ENCODE measurements at places on chromosomes 5 and 9. TPM values are rescaled to one million over a fixed set of nuclear protein-coding genes. Genes with fewer than 3 reads are reported as not detected.

GRCh38 chr9:3585606-3586005 is 59.8 kb upstream of the RFX3 start:
- no peaks in the 10 kb centered on the region for H3K4me1 ChIP-seq
- no peaks in the 10 kb centered on the region for H3K27me3 ChIP-seq
- DNase-seq = no peak
- no peak overlapping the region for H3K4me3 ChIP-seq

DNA sequence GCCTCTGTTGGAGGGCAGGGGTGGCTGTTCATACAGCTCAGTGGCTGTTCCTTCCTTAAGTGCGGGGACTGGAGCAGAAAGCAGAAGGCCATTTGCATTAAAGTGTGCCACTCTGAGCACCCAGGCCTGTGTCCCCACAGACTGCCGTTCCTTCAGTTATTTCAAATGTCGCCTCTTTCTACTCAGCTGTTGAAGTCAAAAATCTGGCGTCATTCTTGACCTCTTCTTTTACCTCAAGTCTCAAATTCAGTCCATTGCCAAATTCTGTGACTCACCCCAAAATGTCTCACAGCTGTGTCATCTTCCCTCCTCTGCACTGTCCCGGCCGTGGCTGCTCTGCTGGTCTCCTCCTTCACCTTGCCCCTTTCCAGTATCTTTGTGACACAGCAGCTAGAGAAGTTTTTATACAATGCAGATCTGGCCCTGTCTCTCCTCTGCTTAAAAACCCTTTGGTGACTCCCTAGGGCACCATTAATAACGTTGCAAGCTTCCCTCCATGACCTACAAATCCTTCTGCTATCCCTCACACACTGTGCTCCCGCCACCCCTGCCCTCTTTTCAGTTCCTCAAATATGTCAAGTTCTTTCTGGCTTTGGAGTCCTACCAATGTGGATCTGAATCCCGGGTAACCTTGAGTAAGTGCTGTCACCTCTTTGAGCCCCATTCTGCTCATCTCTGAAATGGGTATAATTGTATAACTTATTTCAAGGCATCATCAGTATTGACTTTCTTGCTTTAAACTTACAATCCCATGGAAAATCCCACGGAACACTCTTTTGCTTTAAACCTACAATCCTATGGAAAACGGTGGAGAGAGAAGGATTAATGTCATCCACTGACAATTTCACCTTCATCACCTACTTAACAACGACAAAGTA is 98.3 kb upstream of the BOD1 start:
- no peaks in the 10 kb centered on the region for H3K4me1 ChIP-seq
- DNase-seq = no peak
- H3K36me3 ChIP-seq = no peaks in the 10 kb centered on the region
- H3K27me3 ChIP-seq = no peaks in the 10 kb centered on the region

DNA sequence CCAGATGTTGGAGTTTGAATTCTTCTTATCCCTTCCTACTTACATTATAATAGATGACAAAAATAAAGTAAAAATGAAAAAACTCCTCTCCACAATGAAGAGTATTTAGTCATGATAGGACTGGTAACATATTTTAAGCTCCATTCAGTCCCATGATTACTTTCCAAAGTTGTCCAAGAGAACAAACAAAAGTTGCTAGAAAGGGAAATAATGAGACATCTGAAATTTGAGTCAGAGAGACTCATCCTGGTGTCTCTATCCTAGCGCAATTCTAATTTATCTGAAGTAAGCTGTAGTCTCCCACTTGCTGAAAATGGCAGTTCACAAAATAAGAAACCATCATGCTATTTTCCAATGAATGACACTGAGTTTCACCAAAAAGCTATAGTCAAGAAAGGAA is 152.2 kb downstream of the BNC2 start:
- no peaks in the 10 kb centered on the region for H3K36me3 ChIP-seq
- no peak overlapping the region for H3K4me3 ChIP-seq
- no peaks in the 10 kb centered on the region for H3K27me3 ChIP-seq
- H3K4me1 ChIP-seq = peaks cover 3% of the 10 kb centered on the region
- no peak overlapping the region for H3K27ac ChIP-seq
- no peak for DNase-seq

GRCh38 chr5:36528588-36528987 is 77.8 kb upstream of the SLC1A3 start:
- H3K27me3 ChIP-seq = no peaks in the 10 kb centered on the region
- H3K4me1 ChIP-seq = no peaks in the 10 kb centered on the region
- H3K27ac ChIP-seq = no peak overlapping the region

GRCh38 chr9:93471124-93471523 is 17.7 kb upstream of the FAM120AOS start:
- H3K4me3 ChIP-seq = no peak overlapping the region
- H3K4me1 ChIP-seq = peaks cover 58% of the 10 kb centered on the region
- no peaks in the 10 kb centered on the region for H3K27me3 ChIP-seq
- no peak overlapping the region for H3K27ac ChIP-seq

SPAAR gene
- total RNA-seq = 13.5 TPM

LCN10 gene
- total RNA-seq = 11.2 TPM

CCL21 gene
- 37.7 TPM for total RNA-seq

CDC25C gene
- total RNA-seq = 0.29 TPM

- no peaks in the 10 kb centered on the region for H3K27me3 ChIP-seq
- H3K36me3 ChIP-seq = no peaks in the 10 kb centered on the region
- no peaks in the 10 kb centered on the region for H3K4me1 ChIP-seq
Measured at GRCh38 chr9:103674271-103674670, 419.8 kb upstream of the SMC2 start.
